ENCODE measurements at places on chromosomes 2 and 18.

GRCh38 chr2:39470580-39470979, 33.5 kb upstream of the MAP4K3 start:
- no peak for DNase-seq

DNA sequence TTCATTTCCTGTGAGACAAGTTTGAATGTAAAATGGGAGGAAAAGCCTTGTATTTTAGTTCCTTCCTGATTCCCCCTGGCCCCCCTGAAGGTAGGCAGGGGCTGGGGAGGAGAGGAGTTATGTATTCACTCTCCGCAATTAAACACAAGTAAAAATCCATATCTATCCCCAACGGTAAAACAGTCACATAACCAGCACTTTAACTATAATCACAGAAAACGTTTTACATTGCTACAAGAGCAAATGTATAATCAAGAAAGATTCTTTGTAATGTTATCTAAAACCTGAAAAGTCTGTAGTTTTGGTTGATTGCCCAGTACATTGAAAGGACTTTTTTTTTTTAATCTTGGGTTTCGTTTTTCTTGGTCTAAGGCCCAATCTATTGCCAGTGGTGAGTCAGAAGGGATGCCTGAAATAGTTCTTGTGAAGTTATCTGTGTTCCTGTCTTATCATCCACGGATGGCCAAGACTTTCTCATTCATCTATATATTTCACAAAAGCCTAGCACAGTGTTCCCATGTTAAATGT, 34.5 kb upstream of the CCNYL1 start:
- DNase-seq = no peak

- peak; percentile 66 for DNase-seq
These were observed at the start of gene NYAP2 for GRCh38 chr2:225399504-225399903. Gene NYAP2, plus strand, starts transcription at chr2:225399710. Its CDS starts 9,171 bp downstream, at chr2:225408881.

DNA sequence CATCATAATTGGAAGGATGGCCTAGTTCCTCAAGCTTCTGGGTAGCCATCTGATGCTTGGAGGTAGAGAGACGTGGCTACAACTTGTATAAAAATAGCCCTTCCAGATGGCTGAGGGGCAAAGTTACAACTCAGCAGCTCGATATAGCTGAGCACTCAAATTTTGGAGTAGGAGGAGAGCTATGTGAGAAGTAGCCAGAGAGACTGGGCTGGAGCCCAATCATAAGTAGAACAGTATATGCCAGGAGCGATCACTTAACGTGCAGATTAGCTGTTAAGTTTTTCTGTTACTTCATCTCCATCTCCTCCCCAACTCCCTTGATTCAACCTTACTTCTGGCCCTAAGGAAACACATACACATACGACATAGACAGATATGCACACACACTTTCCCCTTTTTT, 28.8 kb downstream of the CNRIP1 start:
- DNase-seq = no peak

- no peak for DNase-seq
These were observed 13.5 kb downstream of the TRIB2 start for GRCh38 chr2:12730265-12730664.

DNA sequence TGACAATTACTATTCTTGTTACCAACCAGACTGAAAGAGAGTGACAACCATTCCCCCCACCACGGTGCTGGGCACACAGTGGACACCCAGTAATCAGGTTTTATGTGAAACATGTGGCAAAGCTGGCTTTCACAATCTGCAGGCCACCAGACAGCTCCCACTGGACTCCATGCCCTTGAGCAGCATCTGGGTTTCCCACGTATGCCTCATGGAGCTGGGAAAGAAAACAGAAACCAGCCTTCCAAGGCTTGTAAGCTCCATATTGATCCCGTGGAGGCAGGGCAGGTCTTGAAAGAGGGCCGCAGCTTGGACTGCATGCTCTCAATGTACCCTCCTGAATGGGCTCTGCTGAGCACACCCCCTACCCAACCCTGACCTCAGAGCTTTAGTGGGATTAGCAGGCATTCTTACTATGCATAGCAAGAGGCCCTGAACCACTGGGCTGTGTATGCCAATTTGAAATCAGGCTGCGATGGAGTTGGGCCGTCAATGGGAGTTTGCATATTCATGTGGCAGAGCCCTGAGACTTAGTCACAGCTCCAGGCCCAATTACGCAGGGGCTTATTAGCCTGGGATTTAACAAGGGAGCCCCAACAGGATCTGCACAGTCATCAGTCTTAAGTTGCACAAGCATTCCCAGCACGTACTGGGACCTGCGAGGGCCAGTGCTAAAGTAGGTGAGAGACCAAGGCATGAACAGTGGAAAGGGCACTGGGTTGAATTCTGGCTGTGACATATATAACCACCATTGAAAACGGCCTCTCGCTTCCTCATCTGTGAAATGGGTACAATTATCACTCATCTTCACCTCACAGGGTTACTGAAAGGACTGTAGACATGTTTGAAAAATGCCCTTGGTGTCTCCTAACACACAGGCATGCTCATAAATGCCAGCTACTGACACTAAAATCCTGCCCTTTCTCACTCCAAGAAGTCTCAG, 10.5 kb downstream of the C1QL2 start:
- no peak for DNase-seq

- DNase-seq = no peak
These were observed 138.6 kb downstream of the DTNA start for GRCh38 chr18:34848695-34849094.

DNA sequence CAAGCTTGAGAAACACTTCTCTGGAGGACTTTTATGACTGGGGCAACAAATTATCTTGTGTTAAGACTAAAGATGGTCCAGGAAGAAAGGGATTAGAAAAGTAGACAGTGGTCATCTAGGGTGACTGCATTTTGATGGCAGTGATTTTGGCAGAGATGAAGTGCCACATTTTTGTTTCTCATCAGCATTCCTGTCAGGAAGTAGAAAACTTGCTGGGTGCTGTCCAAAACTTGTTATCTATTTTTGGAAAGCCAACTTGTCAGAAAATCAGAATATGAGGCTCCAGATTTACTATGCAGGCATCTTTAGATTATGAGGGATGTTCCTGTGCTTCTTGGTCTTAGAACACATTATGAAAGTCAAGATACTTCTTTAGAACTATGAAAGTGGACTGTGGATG, 29.0 kb upstream of the CALCRL start:
- no peak for DNase-seq

- DNase-seq = no peak
These were observed 15.5 kb downstream of the MAP3K20 start for GRCh38 chr2:173090973-173091660.

GRCh38 chr2:236434593-236434992, 135.0 kb upstream of the ACKR3 start:
- DNase-seq = no peak

DNA sequence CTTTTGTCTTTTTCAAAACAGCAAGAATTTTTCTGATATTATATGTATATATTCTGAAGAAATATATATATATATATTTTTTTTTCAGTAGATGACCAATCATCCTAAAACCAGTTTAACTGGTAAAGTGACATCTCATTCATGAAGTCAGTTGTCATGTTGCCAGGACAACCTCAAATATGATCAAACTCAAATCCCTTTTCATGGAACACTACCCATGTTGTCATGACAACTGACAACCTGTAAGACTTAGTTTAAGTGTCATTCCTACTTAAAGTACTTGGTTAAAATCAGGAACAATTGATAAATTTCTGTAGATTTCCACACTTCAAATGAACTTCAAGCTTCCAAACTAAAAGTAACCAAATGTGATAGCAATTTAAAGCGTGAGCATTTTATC, 101.8 kb upstream of the ERBB4 start:
- no peak for DNase-seq

DNA sequence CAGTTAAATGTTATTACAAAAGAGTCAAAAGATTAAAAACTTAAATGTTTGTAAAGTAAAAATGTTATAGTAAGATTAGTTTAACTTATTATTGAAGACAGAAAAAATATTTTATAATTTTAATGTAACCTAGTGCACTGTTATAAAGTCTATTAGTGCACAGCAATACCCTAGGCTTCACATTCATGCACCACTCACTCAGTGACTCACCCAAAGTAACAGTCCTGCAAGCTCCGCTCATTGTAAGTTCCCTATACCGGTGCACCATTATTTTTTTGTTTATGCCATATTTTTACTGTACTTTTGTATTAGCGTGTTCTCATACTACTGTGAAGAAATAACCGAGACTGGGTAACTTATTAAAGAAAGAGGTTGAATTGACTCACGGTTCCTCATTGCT, 759.7 kb upstream of the CDH7 start:
- DNase-seq = no peak

GRCh38 chr18:74946646-74947375, 262.1 kb downstream of the PTGR3 start:
- no peak for DNase-seq

- no peak for DNase-seq
These were observed 26.4 kb downstream of the CAPN13 start for GRCh38 chr2:30780776-30781330.

DNA sequence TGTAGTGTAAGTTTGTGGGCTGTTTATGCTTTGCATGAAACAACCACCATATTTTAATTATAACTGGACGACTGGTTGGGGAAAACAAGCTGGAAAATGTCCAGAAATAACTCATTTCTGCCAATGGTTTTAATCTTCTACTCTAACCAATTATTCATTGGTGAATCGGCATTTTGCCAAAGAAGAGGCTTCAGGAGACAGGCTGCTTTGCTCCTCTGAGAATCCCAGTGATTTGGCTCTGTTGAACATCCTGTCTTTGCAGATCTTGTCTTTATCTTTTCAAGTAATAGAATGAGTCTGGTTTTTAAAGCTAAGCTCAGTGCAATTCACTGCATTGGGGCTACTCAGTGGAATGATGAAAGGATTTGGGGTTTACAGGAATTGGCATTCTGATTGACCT, 109.6 kb downstream of the APOB start:
- no peak for DNase-seq

DNA sequence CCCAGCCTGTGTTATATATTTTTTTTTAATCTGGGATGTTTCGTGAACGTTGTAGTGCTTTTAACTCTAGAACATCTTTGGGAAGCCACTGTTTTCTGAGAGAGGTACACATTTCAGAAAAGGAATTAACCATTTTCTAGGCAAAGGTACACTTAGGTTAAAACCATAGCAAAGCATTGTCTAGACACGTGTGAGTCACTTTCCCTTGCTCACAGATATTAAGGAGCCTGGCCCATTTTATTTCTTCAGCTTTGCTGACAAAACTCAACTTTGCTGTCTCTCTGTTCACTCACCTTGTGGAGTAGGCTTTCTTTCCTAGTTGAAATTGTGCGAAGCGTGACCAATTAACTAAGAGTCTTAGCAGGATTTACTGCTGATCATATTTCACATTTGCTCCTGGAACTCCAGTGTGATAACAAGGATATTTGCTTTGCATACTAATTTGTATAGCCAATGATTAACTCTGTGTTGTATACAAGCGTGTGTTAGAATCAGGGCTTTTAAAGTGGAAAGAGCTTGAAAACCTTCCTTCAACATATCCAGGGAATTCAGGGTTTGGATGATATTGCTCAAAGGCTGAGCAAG, 215.0 kb upstream of the AGAP1 start:
- no peak for DNase-seq

GRCh38 chr2:55954306-55955035, 30.9 kb upstream of the EFEMP1 start:
- no peak for DNase-seq

DNA sequence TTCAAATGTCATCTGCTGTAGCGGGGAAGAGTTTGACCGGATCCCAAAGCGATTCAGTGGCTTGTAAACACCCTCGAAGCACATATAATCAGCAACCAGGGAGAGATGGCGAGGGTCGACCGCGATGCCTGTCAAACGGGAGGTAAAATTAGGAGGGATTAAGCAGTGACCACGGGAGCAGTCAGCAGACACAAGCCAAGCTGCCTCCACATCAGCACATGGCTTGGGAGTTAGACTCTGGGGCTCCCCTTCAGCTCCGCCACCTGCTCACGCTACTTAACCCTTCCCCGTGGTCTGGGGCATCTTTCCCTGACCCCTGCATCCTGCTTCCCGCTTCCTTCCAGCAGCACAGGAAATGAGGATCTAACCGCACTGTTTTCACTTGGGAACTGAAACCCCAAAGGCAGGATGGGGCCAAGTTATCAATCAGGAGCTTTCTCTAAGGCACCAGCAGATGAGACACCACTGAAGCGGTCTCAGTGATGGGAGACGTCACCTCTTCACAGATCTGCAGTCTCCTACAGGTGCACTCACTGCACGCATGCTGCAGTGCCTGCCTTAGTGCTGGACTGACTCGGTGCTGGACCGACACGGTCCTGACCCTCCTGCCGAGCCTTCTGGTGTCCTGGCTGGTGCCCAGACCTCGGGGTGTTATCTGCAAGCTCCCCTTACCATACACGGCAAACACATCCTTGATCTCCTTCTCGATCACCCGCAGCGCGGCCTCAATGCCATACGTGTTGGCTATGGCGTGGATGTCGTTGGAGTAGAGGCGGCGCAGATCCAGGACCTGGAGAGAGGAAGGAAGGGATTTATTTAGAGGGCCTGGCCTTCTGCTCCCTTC, 77.5 kb downstream of the POLR1A start:
- DNase-seq = no peak

DNA sequence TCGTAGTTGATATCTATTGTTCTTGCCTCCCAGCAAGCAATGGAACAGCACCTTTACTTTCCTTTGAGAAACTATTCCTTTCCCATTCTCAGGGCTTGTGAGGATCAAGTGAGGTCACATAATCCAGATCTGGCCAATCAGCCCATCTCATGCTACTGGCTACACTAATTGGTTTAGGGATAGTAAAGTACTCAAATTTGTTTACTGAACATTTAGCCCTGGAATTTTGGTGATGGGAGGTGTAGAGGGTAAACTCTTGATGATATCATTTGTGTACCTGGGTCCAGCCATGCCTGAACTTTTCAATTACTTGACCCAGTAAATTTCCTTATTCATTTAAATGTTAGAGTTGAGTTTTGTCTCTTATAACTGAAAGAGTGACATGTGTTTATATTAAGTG, 195.8 kb upstream of the TNP1 start:
- no peak for DNase-seq

DNA sequence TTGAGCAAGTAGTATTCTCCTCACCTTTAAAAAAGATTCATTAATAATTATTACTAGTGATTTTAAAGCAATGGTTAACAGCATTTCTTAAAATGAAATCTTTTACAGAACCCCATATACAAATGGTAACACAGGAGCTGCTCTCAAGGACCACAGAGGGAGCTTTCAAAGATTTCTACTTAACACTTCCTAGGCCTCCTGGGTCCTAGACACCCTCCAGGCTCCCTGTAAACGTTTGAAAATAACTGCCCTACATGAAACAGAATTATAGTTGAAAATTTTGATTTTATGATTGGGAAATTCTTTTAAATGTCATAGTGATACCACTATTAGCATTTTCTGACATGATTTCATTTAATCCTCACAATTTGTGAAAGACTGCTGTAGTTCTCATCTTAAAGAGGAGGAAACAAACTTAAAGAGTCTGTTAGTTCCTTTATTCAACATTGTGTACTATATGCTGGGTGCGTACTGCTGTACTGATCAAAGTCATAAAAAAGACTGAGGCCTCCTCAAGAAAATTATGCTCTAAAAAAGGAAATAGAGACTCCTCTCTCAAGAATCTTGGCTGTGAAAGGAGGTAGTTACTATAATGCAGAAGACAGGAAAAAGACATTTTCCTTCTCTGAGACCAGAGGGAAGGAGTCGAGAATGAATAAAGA, 10.6 kb downstream of the CUL3 start:
- no peak for DNase-seq

GRCh38 chr2:38498045-38498481, 104.7 kb downstream of the HNRNPLL start:
- DNase-seq = no peak

Measured in NCI-H510A (cell line).